ENCODE measurements at places on chromosomes 3 and 15.

DNA sequence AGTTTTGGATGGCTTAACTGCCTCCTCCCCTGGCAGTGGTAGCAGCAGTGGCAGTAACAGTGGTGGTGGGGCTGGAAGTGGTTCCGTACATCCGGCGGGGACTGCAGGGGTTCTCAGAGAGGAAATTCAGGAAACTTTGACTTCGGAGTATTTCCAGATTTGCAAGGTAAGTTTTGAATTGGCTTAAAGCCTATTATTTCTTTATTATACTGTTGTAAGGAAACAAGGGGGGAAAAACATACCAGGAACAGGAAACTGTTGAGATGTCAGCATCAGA lies 1.5 kb downstream of the STXBP5L start:
- no peak for DNase-seq

- DNase-seq: no peak
Observed at GRCh38 chr3:147458995-147459704, 50.0 kb downstream of the ZIC1 start.

GRCh38 chr3:12991481-12991837 lies 81.8 kb downstream of the IQSEC1 start:
- DNase-seq: no peak

DNA sequence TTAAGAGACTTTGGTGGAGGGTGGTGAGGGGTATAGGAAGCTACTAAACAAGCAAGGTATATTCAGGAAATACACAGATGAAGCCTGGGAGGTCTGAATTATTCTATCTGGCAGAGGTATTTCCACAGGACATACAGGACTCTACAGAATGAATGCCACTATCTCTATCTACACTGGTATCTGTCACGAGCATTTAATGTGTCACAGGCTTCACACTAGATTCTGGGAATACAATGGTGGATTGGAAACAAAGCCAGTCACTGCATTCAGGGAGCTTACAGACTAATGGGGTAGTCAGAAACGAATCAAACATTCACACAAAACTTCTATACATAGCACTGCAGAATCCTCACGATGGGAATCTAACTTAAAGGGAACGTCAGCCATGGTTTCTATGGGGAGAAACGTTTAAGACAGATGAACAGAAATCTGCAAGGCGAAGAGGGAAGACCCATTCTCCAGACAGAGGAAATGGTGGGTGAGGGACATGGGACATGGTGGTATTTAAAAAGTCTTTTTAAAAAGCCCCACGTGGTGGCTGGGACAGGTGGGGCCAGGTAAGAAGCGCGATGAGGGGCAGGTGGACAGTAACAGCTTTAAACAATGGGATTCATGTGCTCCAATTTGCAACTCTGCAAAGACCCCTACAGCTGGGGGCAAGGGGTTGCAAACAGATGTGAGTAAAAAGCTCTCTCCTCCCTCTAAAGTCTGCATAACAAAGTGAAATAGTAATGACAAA lies 16.5 kb downstream of the LRIG1 start:
- no peak for DNase-seq

DNA sequence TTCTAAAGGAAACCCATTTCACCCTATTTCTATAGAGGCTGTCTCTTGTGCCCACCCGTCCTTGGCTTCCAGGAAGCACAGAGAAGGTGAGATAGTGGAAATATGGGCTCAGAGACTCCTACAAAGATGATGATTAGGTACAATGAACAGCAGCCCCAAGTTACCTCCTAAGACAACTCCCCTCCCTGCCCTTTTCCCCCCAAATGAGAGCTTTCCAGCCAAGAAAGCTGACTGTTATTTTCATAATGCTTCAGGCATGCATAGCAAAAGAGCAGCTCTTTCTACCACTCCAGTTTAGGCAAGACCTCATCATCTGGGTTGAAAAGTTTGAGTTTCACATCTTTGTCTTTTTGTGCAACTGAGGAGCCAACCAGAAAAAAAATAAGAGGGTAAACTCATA lies 248.8 kb upstream of the ADAMTS9 start:
- no peak for DNase-seq

DNA sequence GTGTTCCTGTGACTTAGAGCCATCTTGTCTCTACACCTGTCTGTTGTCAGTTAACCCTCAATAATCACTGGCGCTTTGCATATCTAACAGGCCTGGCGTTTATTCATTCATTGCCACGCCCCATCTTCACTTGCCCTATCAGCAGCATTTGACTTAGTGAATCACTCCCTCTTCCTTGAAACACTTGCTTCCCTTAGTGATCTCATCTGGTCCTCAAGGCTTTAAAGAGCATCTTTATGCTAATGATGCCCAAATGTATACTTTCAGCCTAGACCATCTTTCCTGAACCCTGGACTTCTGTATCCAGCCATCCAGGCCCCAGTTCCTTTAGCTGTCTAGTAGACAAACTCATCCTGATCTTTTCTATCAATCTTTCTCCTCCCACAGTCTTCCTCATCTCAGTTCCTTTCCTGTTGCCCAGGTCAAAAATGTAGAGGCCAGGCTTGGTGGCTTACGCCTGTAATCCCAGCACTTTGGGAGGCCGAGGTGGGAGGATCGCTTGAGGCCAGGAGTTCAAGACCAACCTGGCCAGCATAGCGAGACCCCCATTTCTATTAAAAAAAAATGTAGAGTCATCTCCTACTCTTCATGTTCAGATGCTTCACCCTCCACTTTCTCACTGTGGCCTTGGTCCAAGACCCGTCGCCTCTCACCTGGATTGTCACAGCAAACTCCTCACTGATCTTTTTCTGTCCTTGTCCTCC lies 1.4 kb upstream of the IGDCC4 start:
- DNase-seq: no peak

DNA sequence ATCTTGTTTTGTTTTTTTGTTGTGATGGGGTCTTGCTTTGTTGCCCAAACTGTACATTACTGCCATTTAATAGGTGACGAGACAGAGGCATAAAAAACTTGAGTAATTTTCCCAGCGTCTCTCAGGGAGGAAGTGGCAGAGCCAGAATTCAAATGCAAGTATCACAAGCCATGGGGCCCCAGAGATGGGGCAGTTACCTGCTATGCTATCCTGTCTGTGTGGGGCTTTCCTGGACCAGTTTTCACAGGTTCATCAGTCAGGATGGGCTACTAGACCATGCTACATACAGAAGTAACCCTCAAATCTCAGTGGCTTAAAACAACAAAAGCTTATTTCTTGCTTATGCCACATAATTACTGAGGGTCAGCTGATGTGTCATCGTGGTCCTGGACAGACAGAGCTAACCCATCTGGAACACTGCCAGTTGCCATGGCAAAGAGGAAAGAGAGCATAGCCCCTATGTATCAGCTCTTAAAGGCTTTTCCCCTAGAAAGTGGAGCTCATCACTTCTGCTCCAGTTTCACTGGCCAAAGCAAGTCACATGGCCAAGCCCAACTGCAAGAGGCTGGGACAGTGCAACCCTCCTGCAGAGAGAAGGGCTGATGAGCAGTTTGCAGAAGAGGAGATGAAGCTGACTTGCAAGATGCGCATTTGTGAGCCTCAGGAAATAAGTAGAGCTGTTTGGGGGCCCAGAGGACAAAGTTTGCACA lies 31.7 kb upstream of the SYNM start:
- DNase-seq: peak; percentile 13

DNA sequence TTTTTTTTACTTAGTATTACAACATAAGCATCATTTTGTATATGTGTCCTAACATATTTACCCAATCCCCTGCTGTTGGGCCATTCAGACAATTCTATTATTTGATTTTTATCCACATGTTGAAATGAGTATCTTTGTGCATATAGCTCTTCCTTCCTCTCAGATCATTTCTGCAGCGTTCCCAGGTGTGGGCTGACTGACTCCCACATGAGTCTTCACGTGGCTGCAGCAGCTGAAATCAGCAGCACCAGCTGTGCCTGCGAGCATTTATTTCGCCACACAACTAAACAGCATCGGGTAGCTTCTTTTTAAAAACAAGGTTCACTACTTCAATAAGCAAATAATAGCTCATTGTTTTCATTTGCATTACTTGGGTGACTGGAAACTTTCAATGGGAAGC lies 44.5 kb upstream of the PDE8A start:
- no peak for DNase-seq

- no peak for DNase-seq
Observed at GRCh38 chr3:151283907-151284461, 5.6 kb upstream of the P2RY14 start.

GRCh38 chr15:28990390-28990789 lies 104.6 kb downstream of the APBA2 start:
- no peak for DNase-seq

DNA sequence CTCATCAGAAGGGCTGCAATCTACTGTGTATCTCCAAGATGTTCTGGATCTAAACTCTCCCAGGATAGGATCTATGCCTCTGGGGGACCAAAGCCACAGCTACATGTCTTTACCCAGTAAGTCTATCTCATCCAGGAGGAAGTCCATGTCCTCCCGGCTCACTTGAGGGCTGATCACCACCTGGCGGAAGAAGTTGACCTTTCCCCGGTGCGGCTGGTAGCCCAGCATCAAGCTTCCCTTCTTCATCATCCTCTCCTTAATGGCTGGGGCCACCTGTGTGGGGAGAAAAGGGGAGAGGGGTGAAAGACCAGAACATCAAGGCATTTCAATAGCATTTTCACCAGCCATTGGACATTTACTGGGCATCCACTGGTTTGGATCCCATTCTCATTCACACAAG lies 121.7 kb downstream of the TGFBR2 start:
- no peak for DNase-seq

- no peak for DNase-seq
Observed at GRCh38 chr3:118476885-118477618, 557.6 kb downstream of the IGSF11 start.

DNA sequence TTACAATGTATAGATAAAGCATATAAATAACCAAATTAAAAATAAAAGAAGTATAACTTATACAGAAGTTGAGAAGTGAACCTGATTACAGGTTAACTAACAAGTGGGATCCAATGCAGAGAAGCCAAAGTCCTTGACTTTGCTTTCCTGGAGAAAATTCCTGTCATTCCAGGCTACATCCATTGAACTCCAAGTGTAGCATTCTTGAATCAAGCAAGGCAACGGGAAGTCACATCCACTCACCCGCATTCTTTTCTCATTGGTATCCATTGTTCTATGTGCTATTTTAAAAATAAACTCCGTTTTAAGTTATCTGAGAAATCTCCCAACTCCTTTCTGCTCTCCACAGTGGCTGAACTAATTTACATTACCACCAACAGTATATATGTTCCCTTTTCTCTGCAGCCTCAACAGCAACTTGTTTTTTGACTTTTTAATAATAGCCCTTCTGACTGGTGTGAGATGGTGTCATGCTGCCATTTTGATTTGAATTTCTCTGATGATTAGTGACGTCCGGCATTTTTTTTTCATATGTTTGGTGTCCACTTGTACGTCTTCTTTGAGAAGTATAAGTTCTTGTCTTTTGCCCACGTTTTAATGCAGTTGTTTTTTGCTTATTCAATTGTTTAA lies 534.3 kb downstream of the ROBO1 start:
- DNase-seq: no peak

DNA sequence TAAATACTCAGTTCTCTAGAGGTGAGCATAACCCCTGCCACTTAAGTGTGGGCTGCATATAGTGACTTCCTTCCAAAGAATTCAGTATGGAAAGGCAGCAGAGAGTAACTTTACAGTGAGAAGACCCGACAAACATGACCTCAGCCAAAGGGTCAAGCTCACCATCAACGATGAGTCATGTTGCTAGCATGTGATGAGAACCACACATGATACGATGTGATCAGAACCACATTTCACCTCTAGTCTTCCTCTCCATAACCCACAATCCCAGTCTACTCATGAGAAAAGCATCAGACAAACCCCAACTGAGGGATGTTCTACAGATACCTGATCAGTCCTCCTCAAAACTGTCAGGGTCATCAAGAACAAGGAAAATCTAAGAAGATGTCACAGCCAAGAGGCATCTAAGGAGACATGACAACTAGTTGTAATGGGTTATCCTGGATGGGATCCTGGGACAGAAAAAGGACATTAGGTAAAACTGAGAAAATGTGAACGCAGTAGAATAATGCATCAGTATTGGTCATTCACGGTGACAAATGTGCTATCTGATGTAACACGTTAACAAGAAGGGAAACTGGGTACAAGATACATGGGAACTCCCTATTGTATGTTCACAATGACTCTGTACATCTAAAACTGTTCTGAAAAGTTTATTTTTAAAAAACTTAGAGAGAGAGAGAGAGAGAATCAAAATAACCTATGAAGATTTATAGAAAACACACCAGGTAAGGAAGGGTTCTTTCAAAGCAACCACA lies 28.3 kb downstream of the SEC61A1 start:
- DNase-seq: no peak

GRCh38 chr15:35399901-35400300 lies 146.1 kb downstream of the DPH6 start:
- DNase-seq: no peak

- no peak for DNase-seq
Observed at GRCh38 chr3:5058471-5058951, 63.6 kb upstream of the ARL8B start.

DNA sequence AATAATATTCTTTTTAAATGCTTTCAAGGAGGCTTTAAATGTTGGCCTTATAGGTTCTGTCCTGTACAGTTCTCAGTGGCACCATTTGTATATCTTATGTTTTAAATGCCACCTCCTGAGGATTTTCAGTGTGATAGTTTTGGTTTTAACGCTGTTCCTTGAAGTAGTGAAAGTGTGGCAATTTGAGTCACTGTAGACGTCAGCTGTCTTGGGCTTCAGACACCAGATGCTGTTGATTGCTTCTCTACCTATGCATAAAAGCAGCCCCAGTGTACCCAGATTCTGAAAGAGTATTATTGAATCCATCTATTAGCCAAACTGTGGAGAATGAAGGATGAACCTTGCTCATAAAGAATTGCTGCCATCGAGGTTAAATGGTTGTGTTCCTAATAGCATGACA lies 316.8 kb upstream of the GBE1 start:
- no peak for DNase-seq

DNA sequence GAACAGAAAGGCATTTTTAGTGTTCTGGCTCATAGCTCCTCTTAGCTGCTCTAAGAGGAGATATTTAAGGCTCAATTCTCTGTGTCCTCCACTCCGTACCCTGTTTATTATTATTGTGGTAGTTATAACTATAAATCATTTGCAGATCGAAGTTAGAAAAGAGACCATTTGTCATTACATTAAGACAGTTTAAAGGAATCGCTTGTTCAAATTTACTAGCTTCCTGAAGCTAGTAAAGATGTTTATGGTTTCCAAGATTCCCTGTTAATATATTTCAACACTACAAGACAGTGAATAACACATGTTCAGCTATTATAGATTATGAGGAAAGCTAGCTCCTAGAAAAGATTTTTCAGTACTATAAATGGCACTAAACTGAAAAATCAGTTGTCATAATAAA lies 12.6 kb downstream of the ATXN7 start:
- DNase-seq: no peak

DNA sequence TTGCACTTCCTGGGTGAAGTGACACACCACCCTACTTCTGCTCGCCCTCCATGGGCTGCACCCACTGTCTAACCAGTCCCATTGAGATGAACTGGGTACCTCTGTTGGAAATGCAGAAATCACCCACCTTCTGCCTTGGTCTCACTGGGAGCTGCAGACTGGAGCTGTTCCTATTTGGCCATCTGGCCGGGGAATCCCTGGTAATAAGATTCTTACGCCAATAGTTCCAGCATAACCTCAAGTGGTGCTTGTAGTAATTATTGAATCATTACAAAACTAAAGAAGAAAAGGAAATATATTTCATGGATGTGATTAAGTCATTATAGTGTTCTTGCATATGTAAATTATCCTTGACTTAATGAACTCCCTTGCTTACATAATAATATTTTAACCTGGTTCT lies 841.9 kb downstream of the CADM2 start:
- no peak for DNase-seq

GRCh38 chr15:40047415-40048210 lies 8.6 kb upstream of the SRP14 start:
- peak; percentile 38 for DNase-seq

- DNase-seq: peak; percentile 81
Observed at GRCh38 chr3:155737844-155738460, 6.9 kb downstream of the PLCH1 start.

- no peak for DNase-seq
Observed at GRCh38 chr3:13064159-13064868, 8.9 kb downstream of the IQSEC1 start.

Data from pancreas (tissue), 10 donors.